Fibroblast of pulmonary artery (primary cell): ENCODE measurements at places on chromosomes 5 and 9.

DNA sequence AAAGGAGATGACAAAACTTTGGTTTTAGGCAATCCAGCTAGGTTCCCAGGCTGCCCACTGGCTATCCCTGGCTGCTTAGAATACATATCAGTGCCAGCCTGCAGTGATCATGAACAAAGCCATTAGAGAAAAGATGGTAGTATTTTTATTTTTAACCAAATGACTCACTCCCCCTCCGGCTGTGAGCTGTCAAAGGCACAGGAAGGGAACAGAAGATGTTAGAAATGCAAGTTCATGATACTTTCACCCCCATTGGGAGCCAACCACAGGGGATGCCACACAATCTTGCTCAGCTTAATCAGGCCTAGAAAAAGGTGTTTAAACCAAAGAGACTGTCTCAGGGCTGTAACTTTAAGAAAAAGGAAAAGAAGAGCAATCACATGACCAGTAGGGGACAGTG lies 70.3 kb upstream of the ASTN2 start:
- no peak for DNase-seq

DNA sequence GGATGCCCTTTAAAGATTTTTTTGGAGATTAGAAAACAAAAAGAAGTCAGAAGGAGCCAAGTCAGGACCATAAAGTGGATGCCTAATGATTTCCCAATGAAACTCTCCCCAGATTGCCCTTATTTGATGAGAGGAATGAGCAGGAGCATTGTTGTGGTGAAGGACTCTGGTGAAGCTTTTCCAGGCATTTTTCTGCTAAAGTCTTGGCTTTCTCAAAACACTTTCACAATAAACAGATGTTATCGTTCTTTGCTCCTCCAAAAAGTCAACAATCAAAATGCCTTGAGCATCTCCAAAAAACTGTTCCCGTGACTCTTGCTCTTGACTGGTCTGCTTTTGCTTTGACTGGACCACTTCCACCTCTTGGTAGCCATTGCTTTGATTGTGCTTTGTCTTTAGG lies 121.8 kb downstream of the CAAP1 start:
- DNase-seq = no peak

DNA sequence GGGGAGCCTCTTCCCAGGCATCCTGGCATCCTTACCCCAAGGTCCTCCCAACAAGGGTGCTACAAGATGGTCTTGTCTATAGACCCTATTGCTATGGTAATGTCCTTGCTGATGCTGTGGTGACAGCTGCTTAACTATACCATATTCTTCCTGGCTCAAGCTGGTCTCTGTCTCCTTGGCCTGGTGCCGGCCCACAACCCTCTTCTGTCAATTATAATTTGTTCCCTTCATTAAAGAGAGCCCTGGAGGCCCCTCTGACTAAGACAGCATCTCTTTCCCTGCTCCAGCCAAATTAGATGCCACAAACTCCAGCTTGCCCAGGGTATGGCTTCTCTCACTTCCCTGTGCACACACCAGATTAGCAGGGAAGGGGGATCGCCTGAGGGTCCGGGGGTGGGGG lies 86.7 kb downstream of the PSD2 start:
- DNase-seq = no peak

DNA sequence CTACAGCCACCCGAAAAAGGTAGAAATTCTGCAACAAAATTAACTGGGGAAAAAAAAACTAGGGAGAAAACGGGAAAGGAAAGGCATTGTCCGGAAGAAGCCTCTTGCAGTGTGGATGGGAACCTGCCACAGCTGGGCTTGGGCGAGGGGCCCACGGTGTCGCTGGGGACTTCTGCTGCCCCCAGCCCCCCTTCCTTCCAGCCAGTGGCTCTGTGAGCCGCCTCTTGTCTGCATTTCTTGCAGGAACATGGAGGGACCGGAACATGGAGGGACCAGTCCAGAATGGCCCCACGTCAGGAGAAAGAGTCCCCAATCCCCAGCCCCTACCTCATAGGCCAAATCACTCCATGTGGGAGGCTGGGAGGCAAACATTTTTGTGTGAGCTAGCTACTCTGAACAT lies 36.9 kb upstream of the EXOC3 start:
- no peak for DNase-seq

- DNase-seq = no peak
Observed at GRCh38 chr9:78214492-78214891, 21.4 kb upstream of the CEP78 start.

DNA sequence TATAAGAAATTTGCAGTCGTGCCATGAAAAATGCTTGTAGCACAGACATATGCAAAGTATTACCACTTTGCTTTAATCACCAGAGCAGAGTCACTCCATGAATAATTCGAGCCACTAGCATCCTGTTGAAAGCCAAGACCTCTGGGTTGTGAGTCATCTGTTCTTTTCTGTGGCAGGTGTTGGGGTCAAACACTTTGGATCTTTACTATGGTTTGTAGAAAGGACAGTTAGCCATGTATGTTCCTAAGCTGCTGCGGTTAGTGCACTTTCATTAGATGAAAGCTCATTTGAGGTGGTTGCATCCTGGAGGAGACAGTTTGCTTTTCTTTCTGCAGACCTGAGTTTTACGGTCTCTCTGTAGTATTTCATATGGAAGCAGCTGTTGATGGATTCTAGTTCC lies 223.7 kb downstream of the DMRT2 start:
- no peak for DNase-seq

DNA sequence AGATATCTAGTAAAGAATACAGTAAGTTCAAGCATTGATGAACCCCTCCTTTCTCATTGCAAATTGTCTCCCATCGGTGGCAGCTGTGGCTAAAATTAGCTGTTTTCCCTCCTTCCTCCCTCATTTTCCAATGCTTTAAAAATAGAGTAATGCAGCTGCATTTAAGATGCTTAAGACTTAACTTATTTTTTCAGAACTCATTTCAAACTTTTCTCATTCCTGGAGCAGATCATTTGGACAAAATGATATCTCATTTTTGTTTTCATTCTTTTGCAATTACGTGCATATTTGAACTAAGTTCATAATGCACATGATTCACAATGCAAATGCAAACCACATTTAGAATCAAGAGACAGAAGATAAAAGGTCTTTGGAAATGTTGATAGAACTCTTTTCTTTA lies 14.6 kb downstream of the HSPB3 start:
- peak; percentile 25 for DNase-seq
